Tibial artery (tissue), 4 donors: ENCODE measurements at places on chromosomes 12 and 14.

DNA sequence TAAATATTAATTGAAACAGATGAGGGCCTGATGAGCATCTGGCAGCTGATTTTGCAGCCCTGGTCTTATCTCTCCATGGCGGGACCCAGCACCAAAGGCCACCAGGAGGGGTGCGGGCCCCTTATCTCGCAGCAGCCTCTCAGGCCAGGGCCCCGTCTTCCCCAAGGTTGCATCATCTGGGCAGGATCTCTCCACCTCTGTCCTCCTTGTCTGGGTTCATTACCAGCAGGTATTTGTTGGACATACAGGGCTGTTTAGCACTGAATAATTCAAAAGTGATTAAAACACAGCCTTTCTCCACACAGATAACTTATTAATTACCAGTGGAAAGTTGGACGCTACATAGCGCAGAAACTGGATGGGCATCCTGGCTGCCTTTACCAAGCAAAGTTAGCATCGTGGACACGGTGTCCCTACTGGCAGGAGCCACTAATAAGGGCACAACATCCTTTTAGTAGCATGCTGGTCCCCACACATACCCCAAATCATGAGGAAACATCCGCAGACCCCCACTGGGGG, 25.8 kb downstream of the TMEM120B start:
- DNase-seq = no peak

- DNase-seq = no peak
Measured at GRCh38 chr12:68432622-68433021, 100.5 kb upstream of the MDM1 start.

GRCh38 chr12:95877622-95878021, 18.9 kb downstream of the SNRPF start:
- DNase-seq = no peak

DNA sequence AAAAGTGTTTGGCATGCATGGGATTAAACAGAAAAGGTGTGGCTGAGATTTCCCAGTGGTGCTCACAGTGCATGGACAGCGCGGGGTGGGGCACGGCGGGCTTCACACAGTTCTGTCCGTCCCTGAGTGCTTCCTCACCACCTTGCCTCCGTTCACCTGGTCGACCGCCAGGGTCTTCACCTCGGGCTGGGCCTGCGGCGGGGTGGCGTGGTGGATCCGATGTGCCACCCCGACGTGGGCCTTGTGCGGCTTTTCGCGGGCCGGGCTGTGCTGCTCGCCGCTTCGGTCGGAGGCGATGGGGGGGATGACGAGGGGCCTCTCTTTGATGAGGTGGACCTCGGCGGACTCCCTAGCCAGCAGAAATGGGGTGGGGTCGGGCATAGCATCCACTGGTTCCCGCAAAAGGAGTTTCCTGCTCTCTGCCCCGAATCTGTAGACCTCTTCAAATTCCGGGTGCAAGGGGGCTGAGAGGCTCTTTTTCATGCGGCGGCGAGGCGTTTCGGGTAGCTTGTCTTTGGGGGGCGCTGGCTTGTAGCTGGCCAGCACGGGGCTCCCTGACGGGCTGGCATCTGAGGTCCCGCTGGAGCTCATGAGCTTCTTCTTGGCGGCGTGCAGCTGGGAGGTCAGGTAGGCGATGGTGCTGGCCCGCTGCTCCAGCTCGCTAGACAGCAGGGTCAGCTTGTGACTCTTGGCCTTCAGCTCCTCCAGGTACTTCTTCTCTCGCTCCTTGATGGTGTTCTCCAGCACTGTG, 35.5 kb downstream of the CCDC92 start:
- DNase-seq = no peak

DNA sequence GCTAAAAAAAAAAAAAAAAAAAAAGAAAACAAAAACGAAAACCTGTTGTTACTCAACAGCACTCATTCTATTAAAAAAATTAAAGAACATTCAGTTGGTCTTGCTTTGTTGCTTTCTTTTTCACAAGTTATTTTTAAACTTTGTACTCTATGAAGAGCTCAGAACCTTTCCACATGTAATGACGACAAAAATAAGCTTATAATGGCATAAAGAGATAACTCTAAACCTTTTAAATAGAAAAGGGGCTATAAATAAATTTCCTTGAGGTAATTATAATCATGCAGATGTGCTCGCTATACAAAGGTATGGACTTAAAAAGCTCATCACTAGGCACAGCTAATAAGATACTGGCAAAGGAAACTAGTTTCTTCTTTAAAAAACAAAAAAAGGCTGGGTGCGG, 13.4 kb downstream of the NR2C1 start:
- DNase-seq = no peak

- DNase-seq = no peak
Measured at GRCh38 chr12:132046561-132046960, 96.8 kb downstream of the EP400 start.

DNA sequence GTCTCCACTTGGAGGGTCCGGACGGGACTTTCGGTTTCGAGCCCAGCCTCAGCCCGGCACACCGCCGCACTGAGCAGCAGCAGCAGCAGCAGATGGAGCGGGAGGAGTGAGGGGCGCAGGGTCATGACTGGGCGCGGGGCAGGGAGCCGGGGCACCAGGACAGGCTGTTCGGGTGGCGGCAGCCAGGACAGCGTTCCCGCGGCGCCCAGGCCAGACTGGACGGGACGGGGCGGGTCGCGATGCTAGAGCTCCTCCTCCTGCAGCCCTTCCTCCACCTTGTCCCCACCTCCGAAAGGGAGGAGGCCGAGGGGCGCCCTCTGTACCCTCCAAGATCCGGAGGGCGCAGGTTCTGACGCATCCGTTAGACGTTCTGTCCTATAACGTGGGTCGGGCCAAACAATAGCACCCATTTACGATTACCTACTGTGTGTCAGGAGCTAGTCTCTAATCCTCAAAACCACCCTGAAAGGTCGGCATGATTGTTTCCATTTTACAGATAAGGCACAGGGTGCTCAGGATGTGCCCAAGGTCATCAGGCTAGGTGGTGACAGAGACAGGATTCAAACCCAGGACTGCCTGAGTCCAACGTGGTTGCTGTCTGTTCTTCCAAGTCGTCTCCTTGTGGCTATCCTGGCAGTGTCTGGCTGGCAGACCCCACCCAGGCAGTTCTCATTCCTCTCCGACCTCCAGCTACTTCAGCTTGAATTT, at the start of gene FKBP11:
FKBP11 (minus strand) TSS at position 189 of the 708 bp plus-strand sequence; CDS start at position 125, 64 bp downstream.
- peak; percentile 37 for DNase-seq

DNA sequence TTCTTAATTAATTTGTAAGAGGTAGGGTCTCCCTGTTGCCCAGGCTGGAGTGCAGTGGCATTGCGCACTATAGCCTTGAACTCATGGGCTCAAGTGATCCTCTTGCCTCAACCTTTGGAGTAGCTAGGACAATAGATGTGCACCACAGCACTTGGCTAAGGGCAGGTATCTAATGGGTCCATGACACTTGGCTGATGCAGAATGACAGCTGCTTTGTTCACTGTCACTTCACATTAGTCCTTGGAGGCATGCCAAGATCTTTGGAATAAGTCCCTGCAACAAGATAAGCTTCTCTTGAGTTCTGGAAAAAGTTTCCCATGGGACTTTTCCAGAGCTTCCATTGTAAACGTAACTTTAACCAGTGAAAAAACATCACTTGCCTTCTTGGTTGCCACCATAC, 23.4 kb downstream of the COQ6 start:
- no peak for DNase-seq

GRCh38 chr12:41697161-41697560, 447.5 kb downstream of the GXYLT1 start:
- no peak for DNase-seq

DNA sequence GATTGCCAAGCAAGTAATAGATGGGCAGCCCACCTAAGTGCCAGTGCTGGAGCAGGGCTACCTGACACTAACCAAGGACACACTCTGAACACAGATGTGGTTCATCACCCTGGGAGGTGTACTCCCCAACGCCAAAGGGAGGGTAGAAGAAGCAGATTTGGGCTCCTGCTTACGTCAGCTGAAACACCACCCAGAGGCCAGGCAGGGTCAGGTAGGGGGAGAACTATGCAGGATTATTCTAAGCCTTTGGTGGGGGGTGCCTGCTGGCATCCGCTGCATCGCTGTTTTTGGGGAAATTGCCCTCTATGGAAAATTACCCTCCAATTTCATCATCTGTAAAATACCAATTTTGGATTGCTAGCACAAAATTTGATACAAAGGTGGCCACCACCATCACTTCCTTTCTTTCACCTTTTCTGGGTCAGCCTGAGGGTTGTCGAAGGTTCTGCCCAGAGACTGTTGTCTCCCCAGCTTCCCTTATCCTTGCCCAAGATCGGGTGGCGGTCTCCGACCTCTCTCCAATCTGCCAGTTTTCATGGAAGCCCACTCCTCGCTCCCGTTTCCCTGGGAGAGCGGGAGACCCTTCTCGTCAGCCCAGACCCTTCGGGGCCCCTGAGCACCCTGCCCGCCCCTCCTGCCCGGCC, 535 bp downstream of the BIN2 start:
- no peak for DNase-seq

GRCh38 chr12:121796855-121797751, 3.6 kb upstream of the RHOF start:
- DNase-seq = peak; percentile 97

- DNase-seq = no peak
Measured at GRCh38 chr14:37606678-37607077, 11.2 kb downstream of the TTC6 start.

GRCh38 chr12:6279631-6280030, 30.9 kb upstream of the PLEKHG6 start:
- peak; percentile 62 for DNase-seq
